ENCODE measurements at places on chromosomes 12 and 14. TPM values are rescaled to one million over a fixed set of nuclear protein-coding genes. Genes with fewer than 3 reads are reported as not detected.

GPR137C gene
- total RNA-seq = 0.72 TPM

DNA sequence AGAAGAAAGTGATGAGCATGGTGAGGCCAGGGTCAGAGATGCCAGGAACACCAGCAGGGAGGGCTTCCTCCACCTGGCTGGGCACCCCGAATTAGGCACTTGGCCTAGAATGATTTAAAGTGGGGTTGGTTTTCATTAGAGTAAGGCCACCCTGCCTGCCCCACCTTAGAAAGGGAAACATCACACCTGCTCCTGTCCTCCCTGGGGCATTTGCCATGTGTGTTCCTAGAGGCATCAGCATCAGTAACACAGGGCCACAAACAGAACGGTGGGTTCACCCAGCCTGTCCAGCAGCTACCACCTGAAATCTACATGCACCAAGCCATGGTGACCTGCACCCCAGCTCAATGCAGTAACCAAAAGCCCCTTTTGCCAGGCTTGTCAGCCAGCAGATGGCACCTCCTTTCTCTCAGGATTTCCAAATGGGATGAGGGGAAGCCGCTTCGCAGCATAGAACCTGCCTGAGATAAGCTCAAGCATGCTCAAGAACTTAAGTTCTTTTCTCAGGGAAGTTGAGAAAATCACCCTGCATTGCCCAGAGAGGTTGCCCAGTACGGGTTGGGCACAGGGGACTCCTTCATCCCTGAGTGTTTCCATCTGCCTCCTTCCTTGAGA is 338.8 kb downstream of the DPF3 start:
- H3K4me3 ChIP-seq = no peak overlapping the region
- H3K36me3 ChIP-seq = no peaks in the 10 kb centered on the region
- DNase-seq = no peak
- H3K27ac ChIP-seq = no peak overlapping the region
- peaks cover 29% of the 10 kb centered on the region for H3K4me1 ChIP-seq

- peak; percentile 80 for DNase-seq
- peak within 1 kb of the TSS; percentile 68 for H3K27ac ChIP-seq
- H3K27me3 ChIP-seq = peaks cover 6% of the 10 kb centered on the region
- H3K36me3 ChIP-seq = no peaks in the 10 kb centered on the region
- peaks cover 30% of the 10 kb centered on the region for H3K4me1 ChIP-seq
Observed at GRCh38 chr12:78864403-78864869, at the start of gene SYT1. Gene SYT1 (plus strand): TSS chr12:78864774.

PTMS gene
- 523 TPM for total RNA-seq

RD3L gene
- total RNA-seq = not detected

All from HFFc6 (cell line).